Left ventricle myocardium inferior (tissue), 1 donor: ENCODE measurements at places on chromosomes 11 and 22.

DNA sequence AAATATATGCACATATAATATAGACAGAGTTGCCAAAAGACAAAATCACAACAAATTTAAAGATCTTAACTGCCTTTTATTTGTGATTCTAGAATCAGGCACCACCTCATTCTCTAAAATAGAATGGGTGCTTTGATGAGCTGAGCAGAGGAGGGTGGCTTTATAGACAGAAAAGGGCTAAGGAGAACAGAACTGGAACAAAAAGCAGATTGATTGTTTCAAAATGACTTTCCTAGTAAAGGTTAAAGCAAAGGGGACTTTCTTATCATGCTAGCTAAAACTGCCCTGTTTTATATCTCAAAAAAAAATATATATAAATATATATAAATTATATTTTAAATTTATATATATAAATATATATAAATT lies 287.6 kb downstream of the FAT3 start:
- no peak for DNase-seq

GRCh38 chr11:57124505-57124904 lies 57.2 kb upstream of the LRRC55 start:
- DNase-seq: no peak

GRCh38 chr11:58625086-58625485 lies 2.6 kb downstream of the CNTF start:
- DNase-seq: no peak

GRCh38 chr22:36505998-36506635 lies 723 bp downstream of the FOXRED2 start:
- DNase-seq: no peak

GRCh38 chr11:118535261-118535660 lies 4.3 kb downstream of the TMEM25 start:
- DNase-seq: no peak

DNA sequence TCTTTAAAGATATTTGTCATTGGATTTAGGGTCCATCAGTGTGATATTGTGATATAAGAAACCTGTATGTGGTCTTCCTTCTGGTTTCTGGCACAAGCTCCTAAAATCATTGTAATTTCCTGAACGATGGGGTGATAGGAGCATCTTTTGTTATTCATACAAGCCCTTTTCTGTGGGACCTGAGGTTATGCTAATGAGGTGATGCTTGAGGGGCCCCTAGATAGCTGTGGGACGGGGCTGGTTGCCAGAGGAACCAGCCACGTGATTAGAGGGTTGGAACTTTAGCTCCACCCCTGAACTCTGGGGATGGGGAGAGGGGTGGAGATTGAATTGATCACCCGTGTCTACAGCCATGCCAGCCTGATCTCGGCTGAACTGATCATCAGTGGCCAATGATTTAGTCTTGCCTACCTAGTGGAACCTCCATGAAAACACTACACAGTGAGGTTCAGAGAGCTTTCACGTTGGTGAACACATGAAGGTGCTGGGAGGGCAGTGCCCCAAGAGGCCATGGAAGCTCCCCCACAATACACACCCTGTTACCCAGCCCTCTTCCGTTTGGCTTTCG lies 62.8 kb downstream of the BCR start:
- DNase-seq: no peak

DNA sequence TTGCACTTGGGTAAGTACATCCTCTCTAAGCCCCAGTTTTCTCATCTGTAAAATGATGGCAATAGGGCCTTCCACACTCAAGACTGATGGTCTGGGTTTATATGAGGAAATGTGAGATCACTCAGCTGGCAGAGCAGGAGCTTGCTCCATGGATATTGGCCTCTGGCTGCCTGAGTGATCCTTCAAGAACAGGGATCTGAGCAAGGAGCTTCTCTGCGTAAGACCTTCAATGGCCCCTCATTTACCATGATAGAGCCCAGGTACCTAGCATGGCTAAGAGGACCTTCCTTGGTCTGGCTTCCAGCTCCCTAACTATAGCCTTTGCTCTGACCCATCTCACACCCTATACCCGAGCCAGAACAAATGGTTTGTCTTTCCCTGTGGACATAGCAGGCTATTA lies 5.5 kb downstream of the ROBO4 start:
- no peak for DNase-seq

GRCh38 chr11:17313349-17314231 lies 37.1 kb downstream of the NUCB2 start:
- DNase-seq: no peak

DNA sequence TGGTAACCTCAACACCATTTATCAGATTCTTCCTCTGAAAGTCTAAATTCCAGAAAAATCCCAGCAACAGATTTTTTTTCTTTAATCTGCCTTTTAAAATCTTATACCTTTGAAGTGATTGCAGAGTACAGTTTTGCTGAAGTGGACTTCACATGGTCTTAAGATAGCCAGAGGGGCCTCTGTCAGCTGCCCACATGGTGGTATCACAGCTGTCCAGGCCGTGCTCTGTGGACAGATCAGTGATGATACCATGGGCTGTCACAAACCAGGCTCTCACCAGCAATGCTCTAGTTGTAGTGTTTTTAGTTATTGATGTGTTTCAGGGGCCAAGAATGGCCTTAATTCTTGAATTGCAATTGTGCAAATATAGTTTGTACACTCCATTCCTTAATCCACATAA lies 44.0 kb downstream of the PARVA start:
- DNase-seq: no peak

- DNase-seq: no peak
Observed at GRCh38 chr22:44279069-44279360, 33.7 kb downstream of the SHISAL1 start.

DNA sequence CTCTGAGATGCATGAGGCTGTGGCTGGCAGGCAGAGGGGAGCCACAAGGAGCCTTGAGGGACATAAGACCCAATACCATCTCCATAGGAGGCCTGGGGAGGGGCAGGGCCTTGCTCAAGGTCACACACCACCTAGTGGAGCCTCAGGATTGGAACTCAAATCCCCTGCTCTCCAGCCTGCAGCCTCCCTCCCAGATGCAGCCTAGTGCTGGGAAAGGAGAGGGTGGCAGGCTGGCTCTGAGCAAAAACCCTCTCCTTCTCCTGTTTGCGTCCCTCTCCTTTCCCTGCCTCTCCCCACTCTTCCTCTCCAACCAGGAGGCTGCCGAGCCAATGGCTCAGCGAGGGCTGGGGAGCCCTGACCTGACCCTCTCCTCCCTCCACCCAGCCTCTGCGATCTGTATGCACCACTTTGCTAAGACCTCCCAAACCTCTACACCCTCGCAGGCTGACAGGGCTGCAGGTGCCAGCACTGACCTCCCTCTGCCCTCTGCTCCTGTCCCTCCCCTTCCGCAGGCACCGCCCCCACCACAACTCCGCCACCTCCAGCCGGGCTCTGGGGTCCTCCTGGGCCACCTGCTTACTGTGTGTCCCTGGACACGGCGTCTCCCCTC lies 14.7 kb downstream of the IGLL1 start:
- no peak for DNase-seq

DNA sequence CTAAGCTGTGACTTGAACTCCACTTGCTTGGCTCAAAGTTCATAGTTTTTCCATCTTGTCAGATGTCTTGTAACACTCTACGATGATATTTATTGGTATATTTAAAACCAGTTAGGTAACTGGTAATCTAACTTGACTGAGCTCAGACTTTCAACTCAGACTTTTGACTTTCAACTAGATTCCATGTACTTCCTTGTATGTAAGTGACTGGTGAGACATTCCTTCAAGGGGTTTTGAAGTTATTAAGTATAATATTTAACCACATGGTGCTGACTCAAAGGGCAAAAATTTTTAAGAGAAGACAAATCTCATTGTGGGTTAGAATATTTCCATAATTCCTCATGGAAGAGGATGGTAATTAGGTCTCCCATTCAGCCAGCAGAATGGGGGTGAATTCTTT lies 631.3 kb upstream of the ANO5 start:
- no peak for DNase-seq

DNA sequence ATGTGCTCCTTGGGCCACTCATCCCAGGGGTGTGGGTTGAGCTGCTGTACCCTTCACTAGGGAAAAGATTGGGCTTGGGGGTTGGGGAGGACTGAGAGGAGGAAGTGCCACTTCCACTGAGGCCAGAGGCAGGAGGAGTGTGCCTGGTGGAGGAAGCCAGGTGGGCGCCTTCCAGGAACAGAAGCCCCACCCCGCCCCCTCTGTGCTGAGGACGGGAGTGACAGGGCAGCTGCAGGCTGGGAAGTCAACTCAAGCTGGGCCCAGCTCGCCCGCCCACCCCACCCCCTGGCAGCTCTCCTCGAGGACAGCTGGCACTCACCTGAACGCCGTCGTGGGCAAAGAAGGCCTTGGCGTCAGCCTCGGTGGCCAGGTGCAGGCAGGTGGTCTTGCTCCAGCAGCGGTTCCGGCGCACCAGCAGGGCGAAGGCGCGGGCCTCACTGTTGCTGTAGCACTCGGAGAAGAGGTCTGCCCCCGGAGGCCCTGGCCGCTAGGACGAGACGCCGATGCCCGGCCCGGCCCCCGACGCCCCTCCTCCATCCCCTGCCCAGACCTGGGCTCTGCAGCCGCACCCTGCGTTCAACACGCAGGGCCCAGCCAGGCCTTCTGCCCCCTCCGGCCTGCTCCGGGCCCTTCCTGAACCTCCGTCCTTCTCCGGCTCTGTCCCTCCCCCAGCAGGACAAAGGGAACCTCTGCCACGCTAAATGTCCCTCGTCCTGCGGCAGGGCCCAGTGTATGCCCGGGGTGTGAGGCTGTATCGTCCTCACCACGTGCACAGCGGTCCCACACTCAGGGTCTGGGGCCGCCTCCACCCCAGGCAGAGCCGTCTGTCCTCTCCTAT lies 13.4 kb downstream of the TSSC4 start:
- DNase-seq: no peak

GRCh38 chr11:77019976-77020595 lies 14.1 kb upstream of the B3GNT6 start:
- no peak for DNase-seq

DNA sequence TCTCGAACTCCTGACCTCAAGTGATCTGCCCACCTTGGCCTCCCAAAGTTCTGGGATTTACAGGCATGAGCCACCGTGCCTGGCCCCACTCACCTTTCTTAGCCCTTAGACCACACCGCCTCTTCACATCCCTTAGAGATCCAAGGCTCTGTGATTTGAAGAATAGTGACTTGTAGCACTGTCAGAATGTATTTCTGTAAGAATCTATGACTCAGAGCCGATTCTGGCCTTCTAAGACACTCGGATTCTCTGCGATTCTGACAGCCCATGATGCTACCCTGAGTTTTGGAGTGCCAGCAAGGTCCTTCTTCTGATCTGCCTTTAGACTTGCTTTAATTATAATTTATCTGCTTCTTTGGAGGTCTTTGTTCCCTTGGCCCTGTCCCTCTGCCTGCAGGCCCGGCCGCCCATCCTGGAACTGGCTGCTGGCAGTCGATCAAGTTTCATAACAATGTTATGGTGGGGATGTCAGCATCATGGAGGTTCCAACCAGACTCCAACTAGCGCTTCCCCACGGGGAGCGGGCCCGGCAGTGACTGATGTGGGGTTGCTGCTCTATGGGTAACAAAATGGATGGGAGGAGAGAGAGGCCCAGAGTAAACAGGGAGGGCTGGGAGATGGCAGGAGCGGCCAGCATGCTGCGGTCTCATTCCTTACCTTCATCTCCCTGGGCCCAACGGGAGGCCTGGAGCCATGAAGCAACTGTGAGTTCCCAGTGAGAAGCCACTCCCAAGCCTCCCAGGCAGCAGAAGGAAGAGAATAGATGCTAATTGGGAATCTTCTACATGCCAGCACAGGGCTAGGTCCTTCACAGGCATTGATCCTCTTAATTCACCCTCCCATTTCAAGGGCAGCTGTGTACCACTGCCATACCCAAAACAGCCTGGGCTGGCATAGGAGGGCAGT lies 55.7 kb upstream of the RASD2 start:
- no peak for DNase-seq

DNA sequence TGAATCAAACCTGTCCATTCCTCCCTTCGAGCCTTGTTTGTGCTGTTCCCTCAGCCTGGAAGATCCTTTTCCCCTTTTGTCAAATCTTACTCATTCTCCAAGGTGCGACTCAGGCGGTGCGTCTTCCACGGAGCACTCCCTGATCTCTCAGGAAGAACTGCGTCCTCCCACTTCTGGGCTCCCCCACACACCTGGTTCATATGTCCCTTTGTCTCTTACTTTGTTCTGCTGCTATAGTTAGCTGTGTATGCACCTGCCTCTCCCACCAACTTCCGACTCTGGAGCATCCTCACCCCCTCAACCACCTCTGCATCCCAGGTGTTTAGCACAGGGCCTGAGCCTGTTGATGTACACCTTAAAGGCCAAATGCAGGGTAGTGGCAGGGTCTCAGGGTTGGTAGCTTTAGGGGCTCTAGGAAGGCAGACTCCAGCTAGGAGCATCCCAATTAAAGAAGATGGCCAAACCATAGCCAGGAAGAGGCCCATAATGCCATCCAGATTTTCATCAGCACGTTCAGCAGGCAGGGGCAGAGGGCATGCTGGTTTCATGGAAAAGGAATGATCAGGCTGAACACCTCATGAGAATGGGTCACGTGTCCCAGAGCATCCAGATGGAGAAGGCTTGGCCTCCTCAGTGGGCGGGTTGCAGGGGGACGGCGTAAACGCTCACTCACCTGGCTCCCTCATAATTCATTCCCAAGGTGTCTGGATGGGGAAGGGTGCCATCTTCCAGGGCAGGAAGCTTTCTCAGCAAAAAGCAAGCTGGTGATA lies 20.1 kb downstream of the PTPN5 start:
- no peak for DNase-seq

- DNase-seq: no peak
Observed at GRCh38 chr22:26757496-26757895, 100.1 kb downstream of the MIAT start.

GRCh38 chr22:42978453-42979103 lies 36.4 kb downstream of the PACSIN2 start:
- no peak for DNase-seq

- DNase-seq: no peak
Observed at GRCh38 chr22:17797721-17798559, 23.7 kb upstream of the BID start.

DNA sequence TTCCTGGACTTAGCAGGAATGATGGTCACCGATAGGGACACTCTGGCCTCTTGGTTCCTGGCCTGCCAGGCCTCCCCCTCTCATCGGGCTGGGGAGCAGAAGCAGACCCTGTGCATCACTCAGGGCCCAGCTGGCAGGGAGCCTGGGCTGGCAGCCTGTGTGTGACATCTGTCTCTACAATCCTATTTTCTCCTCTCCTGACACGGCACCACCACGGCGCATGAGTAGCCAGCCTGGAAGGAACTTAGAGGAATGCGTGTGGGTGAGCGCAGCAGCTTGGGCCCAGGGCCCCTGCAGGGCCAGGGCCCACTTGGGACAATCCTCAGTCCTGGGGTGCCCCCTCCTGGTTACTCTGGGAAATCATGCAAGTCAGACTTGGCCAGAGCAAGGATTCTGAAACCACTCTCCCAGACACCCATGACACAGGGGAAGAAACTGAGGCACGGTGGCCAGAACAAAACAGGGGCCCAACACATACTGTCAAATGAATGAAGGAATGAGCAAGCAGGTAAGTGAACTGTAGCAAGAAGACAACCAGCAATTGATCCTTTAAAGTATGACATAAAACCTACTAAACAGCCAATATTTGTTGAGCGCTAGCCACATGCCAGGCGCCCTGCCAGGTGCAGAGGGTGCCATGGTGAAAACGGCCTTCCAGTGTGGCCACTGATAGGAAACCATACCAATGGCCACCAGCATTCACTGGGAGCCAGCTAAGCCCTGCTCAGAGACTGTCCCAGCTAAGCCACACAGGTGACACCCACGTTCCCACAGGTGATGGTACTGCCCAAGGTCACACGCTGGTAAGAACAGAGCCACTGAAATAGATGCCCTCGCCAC lies 13.3 kb downstream of the RSPH14 start:
- peak; percentile 59 for DNase-seq
